ENCODE measurements at places on chromosomes 5 and 9.

DNA sequence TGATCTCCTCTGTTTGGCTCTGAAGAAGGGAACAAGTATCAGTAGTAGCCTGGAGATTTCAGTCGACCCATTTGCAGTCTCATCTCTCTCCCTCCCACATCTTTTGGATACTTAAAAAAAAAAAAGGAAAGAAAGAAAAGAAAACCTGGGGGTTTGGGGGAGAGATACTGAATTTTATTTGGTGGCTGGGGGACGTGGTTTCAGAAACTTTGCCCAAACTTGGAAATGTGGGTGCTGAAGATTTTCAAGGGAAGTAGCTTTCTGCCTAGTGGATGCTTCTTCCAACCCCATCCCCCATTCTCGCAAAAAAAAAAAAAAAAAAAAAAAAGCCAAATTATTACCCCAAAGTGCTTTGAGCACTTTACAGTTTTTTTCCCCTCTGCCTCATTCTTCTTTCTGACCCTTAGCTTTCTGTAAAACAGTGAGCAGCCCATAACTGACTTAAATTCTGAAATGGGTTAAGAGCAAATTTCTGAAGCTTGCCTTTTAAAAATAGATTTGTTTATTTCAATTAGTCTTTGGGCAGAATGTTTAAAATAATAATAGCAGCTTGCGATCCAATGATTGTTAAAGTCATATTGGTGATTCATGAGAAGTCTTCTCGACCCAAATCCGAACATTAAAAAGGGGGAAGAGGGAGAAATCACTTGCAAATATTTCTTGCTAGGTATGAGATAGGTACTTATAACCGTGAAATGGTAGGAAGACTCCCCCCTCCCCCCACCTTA is 894 bp downstream of the FST start:
- no peak for DNase-seq

GRCh38 chr5:89458332-89458656 is 575.3 kb upstream of the MEF2C start:
- DNase-seq: no peak

GRCh38 chr9:121887553-121888437 is 205.3 kb downstream of the TTLL11 start:
- no peak for DNase-seq

DNA sequence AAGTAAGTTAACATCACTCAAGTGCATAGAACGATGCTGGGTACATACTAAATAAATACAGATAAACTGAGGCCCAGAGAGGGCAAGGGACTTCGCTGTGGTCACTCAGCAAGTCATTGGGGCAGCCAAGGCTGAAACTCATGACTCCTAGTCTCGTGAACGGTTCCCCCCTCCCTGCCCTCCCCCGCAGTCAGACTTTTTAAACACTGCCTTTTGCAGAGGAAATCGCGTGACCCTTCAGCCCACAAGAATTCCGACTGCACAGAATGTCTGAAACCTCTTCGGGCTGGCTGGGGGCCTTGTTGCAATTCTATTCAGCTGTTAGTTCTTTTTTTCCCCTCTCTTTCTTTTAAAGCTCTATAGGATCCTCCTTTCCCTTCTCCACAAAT is 28.1 kb downstream of the NEK6 start:
- DNase-seq: no peak

- DNase-seq: no peak
Measured at GRCh38 chr5:139646111-139646510, 2.0 kb upstream of the CXXC5 start.

- no peak for DNase-seq
Measured at GRCh38 chr5:159877894-159878448, 38.3 kb upstream of the ADRA1B start.

All from NCI-H1436 (cell line).